Dermis blood vessel endothelial cell (primary cell): ENCODE measurements at places on chromosomes 2 and 18. TPM values are rescaled to one million over a fixed set of nuclear protein-coding genes. Genes with fewer than 3 reads are reported as not detected.
A peak's percentile ranks its signal among the peaks of the same experiment; 100 is the strongest.

- DNase-seq: no peak
Observed at GRCh38 chr2:180907731-180908130, 72.7 kb upstream of the UBE2E3 start.

DNA sequence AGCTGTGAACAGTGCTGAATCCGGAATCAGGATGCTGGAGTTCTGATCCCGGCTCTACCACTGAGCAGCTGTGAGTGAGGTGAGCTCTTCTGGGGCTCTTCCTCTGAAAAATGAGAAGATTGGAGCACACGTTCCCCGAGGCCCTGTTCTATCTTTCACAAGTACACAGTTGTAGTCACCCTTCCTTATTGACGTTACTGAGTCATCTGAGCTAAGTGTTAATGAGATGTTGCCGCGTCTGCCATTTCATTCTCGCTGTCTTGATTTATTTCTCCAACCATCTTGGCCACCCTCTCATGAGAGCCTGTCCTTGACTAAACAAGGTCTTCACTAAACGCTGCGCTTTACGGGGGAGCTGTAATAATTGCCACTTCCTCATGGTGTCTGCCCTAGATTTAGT lies 31.9 kb upstream of the EFR3B start:
- peak; percentile 5 for DNase-seq

GRCh38 chr2:46978723-46979122 lies 63.1 kb upstream of the MCFD2 start:
- DNase-seq: peak; percentile 42

- no peak for DNase-seq
Observed at GRCh38 chr2:762646-763045, 85.4 kb upstream of the TMEM18 start.

The EXOC6B gene
- total RNA-seq: 23.3 and 45.7 TPM in 2 replicates

The SFTPB gene
- not detected in 2 replicates for total RNA-seq

The ERMN gene
- total RNA-seq: not detected in 2 replicates
